ENCODE measurements at places on chromosomes 2 and 18.
A peak's percentile ranks its signal among the peaks of the same experiment; 100 is the strongest.

DNA sequence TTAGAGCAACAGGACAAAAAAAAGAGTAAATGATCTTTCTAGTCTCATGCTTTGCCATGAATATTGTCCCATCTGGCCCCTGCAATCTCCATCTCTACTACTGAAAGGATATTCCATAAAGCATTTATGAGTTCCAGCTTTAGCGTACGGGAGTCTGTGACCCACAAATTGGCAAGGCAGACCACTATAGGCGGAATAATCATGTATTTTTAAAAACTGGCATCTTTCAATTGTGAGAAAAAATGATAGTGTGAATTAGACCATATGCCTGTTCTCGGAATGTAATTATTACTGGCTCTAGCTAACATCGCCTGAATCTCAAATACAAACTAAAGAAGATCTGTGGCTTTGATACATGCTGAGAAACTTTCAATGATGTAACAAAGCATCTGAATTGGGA lies 738.1 kb upstream of the NXPH2 start:
- DNase-seq: no peak

DNA sequence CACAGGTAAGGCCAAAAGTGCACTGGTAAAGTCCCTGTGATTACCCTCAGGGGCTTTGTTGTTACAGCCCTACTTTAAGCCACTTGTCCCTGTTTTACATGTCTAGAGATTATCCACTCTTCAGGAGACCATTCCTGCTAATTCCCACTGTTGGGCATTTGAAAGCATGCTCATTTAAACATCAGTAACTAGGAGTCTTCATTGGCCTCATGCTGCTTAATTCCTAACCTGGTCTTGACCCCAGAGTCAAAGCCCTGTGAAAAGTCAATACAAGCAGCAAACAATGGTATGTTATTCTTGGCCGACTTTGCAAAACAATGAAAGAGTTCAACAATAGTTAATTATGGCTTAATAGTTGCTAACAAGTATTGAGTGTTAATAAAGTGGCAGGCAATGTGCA lies 23.2 kb downstream of the AFF3 start:
- no peak for DNase-seq

GRCh38 chr2:46042207-46042637 lies 255.0 kb upstream of the EPAS1 start:
- no peak for DNase-seq

DNA sequence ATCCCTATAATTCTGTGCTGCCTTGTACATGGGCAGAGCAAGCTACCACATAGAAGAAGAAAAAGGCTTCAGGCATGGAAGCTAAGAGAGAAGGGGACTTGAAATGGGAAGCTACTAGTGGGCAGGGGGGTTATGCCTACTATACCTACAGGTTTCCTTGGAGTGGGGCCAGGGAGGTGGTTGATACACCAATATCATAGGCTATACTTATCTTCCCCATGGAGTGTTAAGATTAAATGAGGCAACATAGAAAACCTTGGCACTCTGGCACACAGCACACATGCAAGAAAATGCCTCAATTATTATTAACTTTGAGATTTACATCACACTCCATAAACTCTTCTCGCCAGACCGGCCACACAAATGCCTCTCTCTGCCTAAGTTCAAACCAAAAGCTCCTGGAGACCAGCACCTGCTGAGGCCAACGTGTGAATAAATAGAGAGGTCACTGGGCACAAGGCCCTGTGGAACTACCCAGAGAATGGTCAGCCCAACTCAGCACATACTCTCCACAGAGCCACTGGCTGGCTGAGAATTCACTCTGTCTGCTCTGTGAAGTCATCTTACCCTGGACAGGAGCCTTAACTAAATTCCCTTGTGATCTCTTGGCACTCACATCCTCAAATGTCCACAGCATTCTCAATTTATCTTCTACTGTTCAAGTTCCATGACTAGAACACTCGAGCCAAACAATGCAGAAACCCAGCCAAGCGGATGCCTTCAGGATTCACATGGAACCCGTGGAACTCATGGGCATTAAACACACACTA lies 498.7 kb downstream of the BCL11A start:
- no peak for DNase-seq

GRCh38 chr2:634636-635388 lies 42.4 kb downstream of the TMEM18 start:
- DNase-seq: no peak

- no peak for DNase-seq
Measured at GRCh38 chr2:3280683-3281520, 96.7 kb downstream of the EIPR1 start.

DNA sequence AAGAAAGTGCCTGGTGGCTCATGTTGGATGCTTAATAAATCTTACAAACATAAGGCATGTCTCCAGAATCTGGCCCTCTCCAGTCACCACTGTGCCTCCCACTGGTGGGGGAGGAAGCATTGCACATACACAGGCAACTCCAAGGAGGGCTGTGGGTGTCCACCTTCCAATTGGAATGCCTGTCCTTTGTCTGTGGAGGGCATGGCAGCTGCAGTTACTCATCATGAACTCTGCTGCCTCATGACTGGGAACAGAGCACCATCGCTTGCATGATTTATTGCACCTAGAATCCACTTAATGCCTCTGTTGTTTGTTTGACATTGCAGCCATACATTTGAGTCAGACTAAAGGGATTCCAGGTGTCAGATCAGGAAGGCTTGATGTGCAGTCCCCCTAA lies 278.9 kb downstream of the PRKCE start:
- DNase-seq: peak; percentile 91

DNA sequence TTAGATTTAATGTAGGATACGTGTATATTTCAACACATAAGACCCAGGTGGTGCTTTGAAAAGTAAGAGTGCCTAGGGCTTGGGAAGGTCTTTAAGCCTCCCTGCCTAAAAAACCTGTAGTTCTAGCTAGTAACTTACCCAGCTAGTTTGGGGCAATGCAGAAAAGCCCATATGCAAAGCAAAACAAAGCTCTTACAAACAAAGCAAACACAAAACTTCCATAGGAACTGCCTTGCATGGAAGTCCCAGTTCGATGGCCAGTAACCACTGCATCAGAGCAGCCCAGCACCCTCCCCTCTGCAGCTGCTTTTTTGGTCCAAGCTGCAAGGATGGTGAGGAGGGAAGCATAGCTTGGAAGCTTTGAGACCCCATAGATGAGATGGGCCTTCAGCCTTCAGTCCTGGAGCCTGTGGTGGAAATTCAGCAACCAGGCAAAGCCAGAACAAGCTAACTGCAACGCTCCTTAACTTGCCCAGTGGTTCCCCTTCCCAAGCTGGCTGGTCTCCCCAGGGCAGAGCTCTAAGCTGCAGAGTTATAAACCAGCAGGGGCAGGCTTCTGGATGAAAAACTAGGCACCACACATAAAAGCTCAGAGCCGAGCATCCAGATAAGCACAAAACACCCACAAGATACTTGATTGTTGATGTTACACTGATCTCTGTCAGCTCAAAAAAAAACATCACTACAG lies 16.2 kb downstream of the C2orf76 start:
- no peak for DNase-seq

DNA sequence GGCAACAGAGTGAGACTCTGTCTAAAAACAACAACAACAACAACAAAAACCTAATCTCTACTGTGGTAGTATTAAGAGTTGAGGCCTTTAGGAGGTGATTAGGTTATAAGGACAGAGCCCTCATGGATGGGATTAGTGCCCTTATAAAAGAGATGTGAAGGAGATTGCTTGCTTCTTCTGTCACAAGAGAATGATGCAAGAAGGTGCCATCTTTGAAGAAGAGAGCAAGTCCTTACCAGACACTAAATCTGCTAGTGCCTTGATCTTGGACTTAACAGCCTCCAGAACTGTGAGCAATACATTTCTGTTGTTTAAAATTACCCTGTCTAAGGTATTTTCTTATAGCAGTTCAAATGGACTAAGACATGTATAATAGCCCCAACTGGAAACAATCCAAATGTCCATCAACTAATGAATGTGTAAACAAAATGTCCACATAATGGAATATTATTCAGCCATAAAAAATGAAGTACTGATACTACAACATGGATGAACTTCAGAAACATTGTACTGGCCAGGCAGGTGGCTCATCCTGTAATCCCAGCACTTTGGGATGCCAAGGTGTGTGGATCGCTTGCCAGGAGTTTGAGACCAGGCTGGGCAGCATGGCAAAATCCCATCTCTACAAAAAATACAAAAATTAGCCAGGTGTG lies 1.6 kb upstream of the ARHGEF33 start:
- DNase-seq: no peak

- no peak for DNase-seq
Measured at GRCh38 chr2:186594001-186594722, 4.3 kb downstream of the ITGAV start.

DNA sequence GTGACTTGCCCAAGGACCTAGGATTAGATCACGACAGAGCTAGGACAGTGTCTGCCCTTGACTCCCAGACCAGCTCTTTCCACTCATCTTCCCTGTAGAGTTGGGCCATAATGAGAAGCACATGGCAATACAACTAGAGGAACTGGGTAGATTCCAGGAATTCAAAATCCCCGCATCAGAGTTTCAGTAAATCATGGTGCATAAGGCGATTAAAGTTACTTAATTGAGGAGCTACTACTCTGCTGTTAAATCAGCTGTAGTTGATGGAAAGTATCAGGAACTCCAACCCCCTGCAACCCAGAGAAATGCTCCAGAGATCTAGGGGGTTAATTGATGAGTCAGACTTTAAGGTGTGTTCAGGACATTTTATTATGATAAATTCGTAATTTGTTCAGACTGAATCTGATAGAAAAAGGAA lies 5.7 kb downstream of the ANTXR1 start:
- no peak for DNase-seq

Measured in amniotic epithelial cell (primary cell).